AG10803 (cell line): ENCODE measurements at places on chromosomes 4 and X.

DNA sequence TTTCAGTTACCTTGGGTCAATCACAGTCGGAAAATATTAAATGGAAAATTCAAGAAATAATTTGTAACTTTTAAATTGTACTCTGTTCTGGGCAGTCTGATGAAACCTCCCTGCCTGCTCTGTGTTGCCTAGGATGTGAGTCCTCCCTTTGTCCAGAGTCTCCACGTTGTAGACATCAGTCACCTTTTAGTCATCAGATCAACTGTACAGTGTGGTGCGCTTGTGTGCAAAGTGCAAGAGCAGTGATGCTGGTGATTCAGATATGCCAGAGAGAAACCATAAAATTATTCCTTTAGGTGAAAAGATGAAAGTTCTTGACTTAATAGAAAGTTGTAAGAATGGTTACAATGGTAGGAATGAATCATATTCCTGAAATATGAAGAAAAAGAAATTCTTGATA lies 1.4 kb downstream of the SPATA4 start:
- peak; percentile 79 for DNase-seq

DNA sequence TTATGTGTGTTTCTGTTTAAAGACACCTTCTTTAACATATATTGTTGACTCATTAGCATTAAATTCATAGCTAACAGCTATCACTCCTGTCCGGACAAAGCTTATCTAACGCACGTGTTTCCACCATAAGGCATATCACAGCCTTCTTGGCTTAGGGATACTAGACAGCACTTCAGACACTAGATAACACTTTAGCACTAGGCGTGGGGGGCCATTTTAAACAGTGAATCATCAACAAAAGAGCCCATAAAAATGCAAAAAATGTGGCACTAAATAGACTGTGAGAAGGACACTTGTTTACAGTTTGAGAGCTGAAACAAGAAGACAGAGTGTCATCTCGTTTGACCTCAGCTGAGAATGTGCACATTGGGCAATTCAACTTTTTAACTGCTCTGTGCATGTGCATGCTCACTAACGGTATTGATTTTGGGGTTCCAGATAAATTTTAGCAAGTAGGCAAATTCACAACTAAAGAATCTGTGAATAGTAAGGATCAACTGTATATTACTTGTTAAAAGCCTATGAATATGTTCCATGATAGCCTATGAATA lies 58.9 kb upstream of the RAI2 start:
- no peak for DNase-seq

DNA sequence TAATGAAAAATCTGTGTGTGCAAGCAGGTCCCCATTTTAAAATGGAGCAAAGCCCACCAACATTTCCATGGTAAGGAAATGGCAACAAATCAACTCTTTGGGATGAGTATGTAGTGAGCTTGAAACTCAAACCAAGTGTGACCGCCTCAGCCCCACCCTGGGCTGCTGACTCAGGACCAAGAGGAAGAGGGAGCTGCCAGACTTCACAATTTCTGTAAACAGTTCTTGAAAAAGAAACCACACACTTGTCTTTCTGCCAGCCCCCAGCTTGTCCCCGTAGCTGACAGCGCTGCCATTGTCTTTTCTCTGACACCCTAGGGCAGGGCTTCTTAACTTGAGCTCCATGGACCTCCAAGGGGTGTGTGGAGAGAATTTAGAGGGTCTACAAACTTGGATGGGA lies 10.3 kb downstream of the RTL5 start:
- peak; percentile 80 for DNase-seq

GRCh38 chr4:2411786-2412510 lies 6.5 kb downstream of the ZFYVE28 start:
- DNase-seq, result no peak

DNA sequence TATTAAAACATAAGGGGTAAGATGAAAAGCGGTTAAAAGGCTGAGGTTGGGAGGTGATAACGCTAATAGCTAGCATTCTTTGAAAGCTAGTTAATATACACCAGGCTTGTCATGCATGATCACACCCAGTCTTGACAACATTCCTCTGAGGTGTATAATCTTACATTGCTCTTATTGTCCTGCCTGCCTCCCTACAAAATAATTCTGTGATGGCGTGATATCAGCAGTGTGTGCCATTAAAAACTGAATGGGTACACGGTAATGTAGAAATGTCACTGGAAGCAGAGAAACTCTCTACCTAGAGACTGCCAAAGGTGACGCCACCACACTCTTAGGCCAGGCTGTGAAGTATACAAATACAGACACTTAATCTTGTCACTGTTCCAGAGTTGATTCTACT lies 68.1 kb downstream of the DIAPH2 start:
- no peak for DNase-seq

DNA sequence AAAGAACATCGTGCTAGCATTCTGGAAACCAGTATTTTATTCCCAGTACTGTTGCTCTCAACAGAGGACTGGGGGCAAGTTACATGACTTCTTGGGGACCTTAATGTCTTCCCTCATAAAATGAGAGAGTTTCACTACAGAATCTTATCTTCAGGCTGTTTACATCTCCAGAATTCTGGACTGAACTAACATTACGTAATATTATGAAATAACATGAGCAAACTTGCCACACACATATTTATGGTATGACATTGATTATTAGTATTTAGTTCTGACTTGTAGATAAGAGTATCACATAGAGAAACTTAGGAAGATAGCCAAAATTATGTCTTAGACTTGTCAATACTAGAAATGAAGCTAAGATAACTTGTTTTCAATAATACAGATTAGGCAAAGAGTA lies 68.0 kb downstream of the NFKB1 start:
- DNase-seq, result peak; percentile 50

DNA sequence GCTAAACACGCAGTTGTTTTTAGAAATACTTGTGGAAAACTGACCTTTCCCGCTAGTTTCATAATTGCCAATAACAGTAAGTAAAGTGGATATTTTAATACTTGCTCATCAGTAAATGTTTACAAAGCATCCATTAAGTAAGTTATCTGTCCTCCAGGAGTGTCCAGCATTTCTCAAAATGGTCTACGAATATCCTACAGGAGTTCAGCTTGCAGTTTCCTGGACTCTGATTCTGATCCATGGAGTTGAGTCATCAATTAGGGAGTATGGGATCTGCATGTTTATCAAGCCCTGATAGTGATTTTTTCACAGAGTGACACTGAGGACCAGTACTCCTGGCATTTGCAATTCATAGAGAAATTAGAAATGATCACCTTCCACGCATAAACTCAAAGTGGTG lies 325.2 kb upstream of the AADAT start:
- DNase-seq, result no peak

GRCh38 chrX:9327086-9327746 lies 137.6 kb upstream of the TBL1X start:
- DNase-seq, result no peak

DNA sequence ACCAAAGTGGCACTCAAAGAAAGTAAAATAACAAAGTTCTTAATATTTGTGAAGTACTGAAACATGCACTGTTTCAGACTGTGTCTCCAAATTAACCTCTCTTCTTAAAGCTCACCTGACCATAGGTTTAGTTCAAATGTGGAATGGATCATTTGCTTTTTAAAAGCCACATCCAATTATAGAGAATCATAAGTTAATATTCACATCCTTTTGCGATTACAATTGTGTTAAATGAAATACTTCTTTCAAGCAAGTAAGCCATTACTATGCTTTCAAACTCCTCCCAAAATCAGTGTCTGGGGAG lies 95.3 kb upstream of the PTPN13 start:
- no peak for DNase-seq

- DNase-seq, result no peak
These were observed 123.0 kb downstream of the ENPP6 start for GRCh38 chr4:184094532-184095159.

DNA sequence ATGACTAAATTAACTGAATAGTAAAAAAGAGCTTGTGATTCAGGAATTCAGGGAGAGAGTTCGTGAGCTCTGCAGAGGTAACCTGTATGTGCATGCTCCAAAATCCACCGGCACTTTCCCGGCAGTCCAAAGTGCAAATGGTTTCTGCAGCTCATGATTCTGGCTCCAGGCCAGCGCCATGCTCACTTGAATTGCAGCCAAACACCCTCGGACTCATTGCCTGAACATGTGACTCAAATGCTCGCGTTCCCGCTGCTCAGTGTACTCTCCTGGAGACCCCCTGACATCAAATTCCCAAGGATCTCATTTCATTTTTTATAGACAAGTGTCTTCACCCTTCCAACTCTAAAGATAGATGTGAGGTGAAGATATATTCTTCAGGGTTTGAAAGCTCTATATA lies 44.1 kb upstream of the SH3RF1 start:
- DNase-seq, result peak; percentile 25

DNA sequence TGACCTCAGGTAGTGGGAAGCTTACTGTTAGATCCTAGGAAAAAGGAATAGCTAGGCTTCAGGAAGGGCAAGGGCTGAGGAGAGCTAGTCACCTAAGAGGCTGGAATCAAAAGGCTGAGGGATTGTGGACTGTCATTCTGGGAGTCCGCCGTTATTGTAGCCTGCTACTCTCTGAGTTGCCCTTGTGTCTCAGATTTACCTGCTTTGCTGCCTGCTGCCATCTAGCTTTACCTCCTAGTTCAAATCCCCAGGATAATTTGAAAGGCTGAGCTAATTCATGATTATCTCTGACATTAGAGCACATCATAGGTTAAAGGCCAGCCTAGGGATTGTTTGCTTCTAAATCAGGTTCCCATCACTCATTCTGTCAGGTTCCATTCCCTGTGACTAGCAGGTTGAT lies 120.2 kb downstream of the FHIP1A start:
- DNase-seq, result no peak

- peak; percentile 69 for DNase-seq
These were observed 66.3 kb downstream of the WWC2 start for GRCh38 chr4:183165376-183165775.

- no peak for DNase-seq
These were observed 178.3 kb downstream of the CHIC2 start for GRCh38 chr4:53886090-53886489.

- DNase-seq, result no peak
These were observed 138.7 kb downstream of the RAP1GDS1 start for GRCh38 chr4:98399915-98400314.

- no peak for DNase-seq
These were observed 335.4 kb downstream of the DHX15 start for GRCh38 chr4:24248674-24249630.

GRCh38 chr4:3791910-3792542 lies 25.8 kb downstream of the ADRA2C start:
- DNase-seq, result no peak

- no peak for DNase-seq
These were observed 22.6 kb upstream of the UBA1 start for GRCh38 chrX:47170861-47171692.

GRCh38 chr4:136750897-136751296 lies 781.4 kb downstream of the PCDH18 start:
- DNase-seq, result no peak

DNA sequence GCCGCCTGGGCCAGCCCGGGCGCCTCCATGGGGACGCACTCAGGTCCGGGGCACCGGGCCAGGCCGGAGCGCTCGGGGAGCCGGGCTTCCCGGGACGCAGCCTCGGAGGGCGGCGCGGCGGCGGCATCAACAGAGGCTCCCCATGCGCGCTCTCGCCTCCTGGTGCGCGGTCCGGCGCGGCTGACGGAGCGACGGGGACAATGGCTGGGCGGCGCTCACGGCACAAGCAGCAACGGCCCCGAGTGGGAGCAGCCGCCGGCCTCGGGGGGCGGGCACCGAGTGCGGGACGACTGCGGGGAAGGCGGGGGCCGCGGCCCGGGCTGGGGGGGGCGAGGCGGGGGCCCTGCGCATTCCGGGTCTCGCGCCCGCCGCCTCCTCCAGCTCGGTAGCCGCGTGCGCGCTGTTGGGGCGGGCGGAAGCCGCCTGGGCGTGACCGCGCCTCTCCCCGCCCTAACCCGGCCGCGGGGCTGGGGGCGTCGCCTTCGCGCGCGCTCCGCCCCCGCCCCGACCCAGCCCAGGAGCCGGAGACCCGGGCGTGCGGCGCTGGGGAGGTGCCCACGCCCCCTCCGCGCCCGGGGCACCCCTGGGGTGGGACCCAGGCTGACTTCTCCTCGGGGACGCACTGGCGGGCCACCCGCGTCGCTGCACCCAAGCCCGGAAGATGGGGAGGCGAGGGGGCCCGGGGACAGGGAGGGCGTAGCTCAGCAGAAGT lies at the start of gene PRKX:
Gene PRKX (minus strand): TSS at position 425 of the 712 bp plus-strand sequence. CDS start 396 bp downstream, at position 29.
- DNase-seq, result peak; percentile 27

DNA sequence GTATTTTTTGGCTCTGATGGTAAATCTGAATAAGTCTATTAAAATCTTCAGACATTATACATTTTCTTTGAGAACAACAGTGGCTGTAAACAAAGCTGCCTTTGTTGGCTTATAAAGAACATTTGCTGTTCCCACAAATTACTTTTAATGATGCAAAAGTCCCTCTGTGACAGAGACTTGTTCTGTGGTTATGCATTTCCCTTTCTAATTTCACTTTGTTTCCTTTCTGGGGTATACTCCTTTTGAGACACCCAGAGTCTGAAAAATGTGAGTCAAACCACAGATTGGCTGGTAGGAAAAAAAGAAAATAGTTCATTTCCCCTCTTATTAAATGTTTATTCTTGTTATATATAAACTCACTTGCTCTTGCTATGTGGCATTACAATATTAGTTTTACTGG lies 402.4 kb downstream of the PACRGL start:
- DNase-seq, result no peak
